AG08396 (cell line): ENCODE measurements at places on chromosomes 2 and 18.

DNA sequence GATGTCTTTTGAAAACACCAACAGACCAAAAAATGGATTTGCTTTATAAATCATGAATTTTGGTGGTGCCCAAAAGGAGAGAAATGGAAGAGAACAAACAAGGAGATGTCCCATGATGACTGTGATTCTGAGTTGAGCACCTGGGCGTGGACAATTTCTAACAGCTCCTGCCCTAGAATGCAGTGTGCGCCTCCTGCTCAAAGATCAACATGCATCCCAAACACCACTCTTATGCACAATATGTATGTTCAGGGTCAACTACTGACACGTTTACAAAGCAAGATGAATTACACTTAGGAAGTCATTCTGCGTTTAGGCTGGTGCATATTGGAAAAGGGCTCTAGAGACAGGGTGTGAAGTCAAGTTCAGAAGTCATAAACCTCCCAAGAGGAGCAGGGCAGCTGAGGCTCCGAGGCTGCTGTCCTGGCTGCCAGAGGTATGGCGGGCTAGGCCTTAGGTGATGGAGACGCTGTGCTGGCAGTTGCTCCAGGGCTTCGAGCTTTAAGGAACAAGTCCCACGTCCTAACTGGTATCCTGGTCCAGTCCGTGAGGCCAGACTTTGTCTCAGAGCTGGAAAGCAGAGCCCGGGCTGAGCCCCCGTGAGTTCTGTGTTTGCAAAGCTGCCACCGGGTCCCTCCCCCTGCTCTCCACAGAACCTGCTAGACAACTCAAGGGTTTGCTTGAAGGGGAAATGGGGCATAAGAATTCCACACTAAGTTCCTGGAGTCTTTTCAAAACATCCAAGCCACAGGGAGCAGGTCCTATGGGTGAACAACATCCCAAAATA is 74.0 kb downstream of the ZNF516 start:
- no peak for DNase-seq

DNA sequence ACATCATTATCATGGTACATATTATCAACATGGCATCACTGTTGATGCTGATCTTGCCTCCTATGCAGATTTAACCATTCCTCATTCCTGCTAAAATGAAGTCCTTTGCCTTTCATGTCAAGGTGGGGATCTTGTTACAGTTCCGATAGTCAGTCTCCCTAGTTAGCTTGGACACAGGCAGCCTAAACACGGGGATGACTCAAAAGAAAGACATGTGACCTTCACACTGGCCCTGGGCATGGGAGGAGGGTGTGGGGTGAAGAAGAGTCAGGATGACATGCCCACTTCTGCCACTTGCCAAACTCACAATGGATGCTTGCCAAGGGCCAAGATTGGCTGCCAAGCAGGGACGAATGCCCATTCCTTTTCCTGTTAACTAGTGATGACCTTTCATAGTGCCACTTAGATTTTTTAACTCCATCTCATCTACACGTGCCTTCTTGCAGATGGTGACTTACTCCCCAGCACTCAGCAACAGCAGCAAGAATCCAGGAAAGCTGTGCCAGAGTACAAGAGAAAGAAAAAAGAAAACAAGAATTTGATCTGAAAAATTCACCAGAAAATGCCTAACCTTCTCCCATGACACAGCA is 13.9 kb upstream of the SLC1A4 start:
- DNase-seq: peak; percentile 64

GRCh38 chr2:104577143-104577542 is 276.8 kb upstream of the POU3F3 start:
- DNase-seq: no peak

DNA sequence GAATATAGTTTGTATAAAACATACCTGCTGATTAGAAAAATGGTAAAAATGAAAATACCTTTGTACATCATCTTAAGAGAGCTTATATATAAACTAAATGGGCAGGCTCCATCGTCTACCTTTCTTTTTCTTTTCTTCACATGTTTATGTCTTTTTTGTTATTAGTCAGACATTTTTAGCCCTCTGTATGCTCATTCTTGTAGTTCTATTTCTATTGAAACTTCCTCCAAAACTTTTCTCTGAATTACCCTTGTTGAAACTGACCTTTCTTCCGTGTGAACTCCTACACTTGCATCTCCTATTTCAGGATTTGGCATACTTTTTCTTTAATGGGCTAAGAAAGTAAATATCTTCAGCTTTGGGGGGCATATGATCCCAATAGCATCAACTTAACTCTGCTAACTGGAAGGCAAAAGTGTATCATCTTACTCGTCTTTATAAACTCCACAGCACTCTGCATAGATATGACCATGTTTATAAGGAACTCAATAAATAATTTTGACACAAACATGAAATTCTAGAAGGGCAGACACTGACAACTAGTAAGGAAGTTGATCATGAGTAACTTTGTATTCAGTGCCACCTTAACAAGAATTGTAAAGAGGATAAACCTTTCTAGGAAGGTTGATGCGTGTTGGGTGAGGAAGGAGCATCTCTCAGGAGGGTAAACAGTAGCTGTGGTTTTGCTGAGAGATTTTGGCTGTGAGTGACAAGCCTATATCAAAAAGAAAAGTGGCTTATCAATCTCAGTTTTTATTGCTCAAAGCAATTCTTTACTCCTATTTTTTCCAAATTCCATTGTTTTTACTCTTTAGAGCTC is 127.6 kb downstream of the PIK3C3 start:
- no peak for DNase-seq

DNA sequence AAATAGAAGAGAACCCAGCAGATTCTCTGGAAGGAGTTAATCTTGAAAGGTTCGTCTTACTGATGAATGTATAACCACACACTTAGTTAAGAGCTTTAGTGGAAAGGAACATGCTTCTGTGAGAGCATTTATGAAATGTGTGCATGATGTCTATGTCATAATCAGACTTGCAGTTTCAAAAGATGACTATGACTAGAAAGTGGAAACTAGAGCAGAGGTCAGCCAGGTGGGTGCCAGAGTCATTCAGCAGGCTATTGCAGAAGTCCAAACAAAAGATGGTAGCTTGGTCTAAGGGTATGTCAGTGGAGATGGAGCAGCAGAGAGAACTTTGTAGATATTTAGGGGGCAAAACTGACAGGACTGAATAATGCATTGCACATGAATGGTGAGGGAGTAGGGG is 825.8 kb downstream of the DCC start:
- DNase-seq: no peak

DNA sequence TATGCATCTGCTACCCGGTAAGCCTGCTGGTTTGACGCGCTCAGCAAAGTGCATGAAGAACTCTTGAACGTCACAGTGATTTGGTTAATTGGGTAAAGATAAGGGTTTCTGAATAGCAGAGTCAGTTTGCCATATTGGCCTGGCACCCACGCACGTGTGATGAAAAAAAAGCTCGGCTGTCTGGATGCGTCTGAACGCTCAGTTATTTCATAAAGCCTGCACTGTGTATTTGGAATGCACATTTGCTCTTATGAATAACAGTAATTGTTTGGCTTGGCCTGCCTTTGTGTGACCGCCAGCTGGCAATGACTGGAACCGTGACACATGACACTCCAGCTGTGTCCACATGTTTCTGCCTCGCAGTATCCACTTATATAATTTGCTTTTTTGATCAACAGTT is 129.2 kb upstream of the MEIS1 start:
- no peak for DNase-seq
